ENCODE measurements at places on chromosomes 6 and 20.

DNA sequence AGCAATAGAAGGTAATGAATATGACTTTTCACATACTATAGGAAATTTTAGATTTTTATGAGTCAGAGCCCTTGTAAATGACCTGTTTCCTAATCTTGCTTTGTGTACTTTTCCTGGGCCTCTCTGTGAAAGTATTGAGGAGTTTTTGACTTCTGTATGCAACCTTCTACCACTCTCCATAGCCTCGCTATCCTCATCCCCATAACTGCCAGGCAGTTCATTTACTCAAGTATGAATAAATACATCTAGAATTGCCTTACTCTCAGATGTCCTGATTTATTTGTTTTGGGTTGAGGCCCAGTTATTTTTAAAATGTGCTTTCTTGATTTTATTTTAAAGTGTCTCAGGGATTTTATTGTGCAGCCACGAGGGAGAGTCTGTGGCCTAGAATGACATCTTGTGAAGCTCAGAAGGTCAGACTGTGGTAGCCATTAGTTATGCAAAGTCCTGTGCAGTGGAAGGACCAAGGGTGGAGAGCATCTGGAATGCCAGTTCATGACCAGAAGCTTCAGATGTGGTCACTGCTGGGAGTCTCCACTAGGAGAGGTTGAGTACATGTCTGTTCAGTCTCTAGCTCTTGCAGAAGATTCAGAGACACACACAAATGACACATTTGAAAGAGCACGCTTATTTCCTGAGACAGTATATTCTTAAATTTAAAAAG is 346.2 kb upstream of the IMPG1 start:
- DNase-seq: no peak

- DNase-seq: no peak
Observed at GRCh38 chr6:56699066-56699654, 56.5 kb upstream of the DST start.

- DNase-seq: no peak
Observed at GRCh38 chr6:113684382-113684901, 172.7 kb upstream of the MARCKS start.

DNA sequence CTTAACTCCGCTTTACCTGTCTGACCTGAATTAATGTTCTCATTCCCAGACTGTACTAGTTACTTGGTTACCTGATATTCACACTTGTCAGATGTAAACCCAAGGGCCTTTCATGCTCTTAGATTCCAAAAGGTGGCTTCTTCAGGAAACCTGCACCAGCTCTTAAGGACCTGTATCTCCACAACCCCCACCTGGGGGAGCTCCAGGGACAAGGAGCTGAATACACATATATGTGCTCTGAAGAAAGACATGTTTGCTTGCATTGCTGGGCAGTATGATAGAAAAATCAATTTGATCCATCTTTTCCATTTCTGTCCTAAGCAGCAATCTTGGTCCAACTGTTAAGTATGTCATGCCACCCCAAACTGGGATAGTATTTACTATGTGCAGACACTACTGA is 64.8 kb upstream of the POU3F2 start:
- DNase-seq: no peak

- no peak for DNase-seq
Observed at GRCh38 chr6:123788319-123788718, 15.3 kb upstream of the NKAIN2 start.

- no peak for DNase-seq
Observed at GRCh38 chr20:57203204-57203603, 63.2 kb downstream of the BMP7 start.

- DNase-seq: no peak
Observed at GRCh38 chr6:88614316-88614877, 349.0 kb downstream of the RNGTT start.

GRCh38 chr6:43702534-43703440 is 15.2 kb upstream of the MRPS18A start:
- no peak for DNase-seq

GRCh38 chr6:139473231-139473701 is 98.8 kb upstream of the CITED2 start:
- no peak for DNase-seq

Measured in stimulated activated CD8-positive, alpha-beta memory T cell treated with anti-CD3 and anti-CD28 coated beads, Interleukin-4, amount 100 ng/mL, for 4 hours (primary cell).